ENCODE measurements at places on chromosomes 12 and 14.

GRCh38 chr12:105798256-105798845 is 340.4 kb downstream of the NUAK1 start:
- no peak for DNase-seq

DNA sequence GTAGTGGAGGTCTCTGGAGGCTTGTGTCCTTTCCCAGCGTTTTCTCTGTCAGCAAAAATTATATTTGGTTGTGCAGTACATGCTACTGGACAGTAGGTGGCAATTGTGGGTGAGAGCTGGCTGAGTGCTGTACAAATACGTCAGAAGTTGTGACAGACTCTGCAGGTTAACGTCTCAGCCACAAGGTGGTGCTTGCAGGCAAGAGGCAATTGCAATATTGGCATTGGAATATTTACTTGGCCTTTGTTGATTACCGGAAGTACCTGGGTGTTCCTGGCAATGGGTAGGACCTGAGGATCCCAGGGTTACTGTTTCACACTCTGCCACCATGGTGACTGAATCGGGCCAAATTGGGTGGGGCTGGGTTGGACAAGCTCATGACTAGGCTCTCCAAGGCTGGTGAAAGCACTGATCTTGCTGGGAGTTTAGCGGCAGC is 333.9 kb upstream of the LMO3 start:
- peak; percentile 36 for DNase-seq

DNA sequence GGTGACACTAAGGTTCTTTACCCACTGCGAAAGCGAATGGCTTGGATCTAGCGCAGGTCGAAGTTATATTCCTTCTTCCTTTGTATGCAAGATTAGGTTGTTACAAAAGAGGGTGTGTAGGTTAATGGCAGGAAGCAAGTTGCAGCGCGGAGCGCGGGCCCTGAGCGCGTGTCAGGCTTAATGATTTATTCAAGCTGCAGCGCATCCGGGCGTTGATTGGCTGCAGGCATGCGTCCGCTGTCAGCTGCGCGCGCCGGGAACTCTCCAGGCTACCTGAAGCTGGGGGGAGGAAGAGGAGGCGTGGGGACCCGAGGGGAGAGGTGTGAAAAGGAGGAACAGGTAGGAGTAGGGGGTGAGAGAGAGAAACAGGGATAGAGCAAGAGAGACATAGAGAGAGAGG is 7.4 kb downstream of the ASCL1 start:
- peak; percentile 65 for DNase-seq

GRCh38 chr14:93926245-93926872 is 785 bp upstream of the FAM181A start:
- DNase-seq = no peak

GRCh38 chr12:75481013-75481705 is 604 bp downstream of the GLIPR1 start:
- no peak for DNase-seq

- no peak for DNase-seq
Measured at GRCh38 chr14:79325557-79325956, 885.7 kb downstream of the DIO2 start.

GRCh38 chr12:32843528-32844095 is 53.0 kb downstream of the PKP2 start:
- no peak for DNase-seq

Measured in SK-N-SH (cell line).